Activated naive CD4-positive, alpha-beta T cell treated with anti-CD3 and anti-CD28 coated beads, Interleukin-2, amount 10 ng/mL, durations not matched to agents 5 hours and 36 hours (primary cell): ENCODE measurements at places on chromosomes 3 and 15. TPM values are rescaled to one million over a fixed set of nuclear protein-coding genes. Genes with fewer than 3 reads are reported as not detected.

The CACNA2D3 gene
- not detected for total RNA-seq

The TGM4 gene
- total RNA-seq: not detected

The P2RY1 gene
- total RNA-seq: 0.05 TPM

The OSBPL10 gene
- 0.34 TPM for total RNA-seq

The KCNH8 gene
- not detected for total RNA-seq

The NPAP1 gene
- total RNA-seq: not detected
